ENCODE measurements at places on chromosomes 1 and 21. TPM values are rescaled to one million over a fixed set of nuclear protein-coding genes. Genes with fewer than 3 reads are reported as not detected.

The PERM1 gene
- total RNA-seq: not detected

The RGS16 gene
- total RNA-seq: 0.22 TPM

The VWA5B1 gene
- not detected for total RNA-seq

The PM20D1 gene
- total RNA-seq: not detected

The MASP2 gene
- total RNA-seq: not detected

The PRKCZ gene
- total RNA-seq: 8.2 TPM

The ASPM gene
- 108 TPM for total RNA-seq

The AMPD1 gene
- total RNA-seq: not detected

The BLZF1 gene
- total RNA-seq: 44.6 TPM

The ORC1 gene
- 3.4 TPM for total RNA-seq

The TNNT2 gene
- total RNA-seq: 0.11 TPM

The TSTD1 gene
- total RNA-seq: 3.4 TPM

The DNAJC28 gene
- total RNA-seq: 1.1 TPM

The TADA1 gene
- 13.9 TPM for total RNA-seq

The LCA5L gene
- 1.5 TPM for total RNA-seq

The CCDC17 gene
- 0.77 TPM for total RNA-seq

The ATP5PF gene
- total RNA-seq: 46.0 TPM

The SEMA6C gene
- 0.66 TPM for total RNA-seq

The PRRX1 gene
- 219 TPM for total RNA-seq

The KRTAP20-2 gene
- total RNA-seq: not detected

The TRIM62 gene
- 1.4 TPM for total RNA-seq

The HES5 gene
- not detected for total RNA-seq

The FOXO6 gene
- under 0.01 TPM for total RNA-seq

The CAPN9 gene
- total RNA-seq: not detected

The SLC2A5 gene
- 2.3 TPM for total RNA-seq

The CD84 gene
- not detected for total RNA-seq

The PRAMEF4 gene
- total RNA-seq: not detected

The TNFSF18 gene
- 0.22 TPM for total RNA-seq

The SPRR2B gene
- not detected for total RNA-seq

The CTNNBIP1 gene
- 24.2 TPM for total RNA-seq

The HSF2BP gene
- total RNA-seq: 1.00 TPM

The DNASE2B gene
- not detected for total RNA-seq

The CHRM3 gene
- not detected for total RNA-seq

The CRNN gene
- total RNA-seq: not detected

The CD5L gene
- total RNA-seq: not detected

The TEX38 gene
- not detected for total RNA-seq

The REN gene
- 0.77 TPM for total RNA-seq

The DISP3 gene
- total RNA-seq: under 0.01 TPM

The GJA5 gene
- 0.44 TPM for total RNA-seq

The NAV1 gene
- 13.3 TPM for total RNA-seq

The PRAMEF7 gene
- total RNA-seq: not detected

The CFHR3 gene
- not detected for total RNA-seq

The MYCL gene
- 0.37 TPM for total RNA-seq

The UBASH3A gene
- total RNA-seq: not detected

The YOD1 gene
- total RNA-seq: 9.1 TPM

The HUNK gene
- total RNA-seq: 0.12 TPM

The PLA2G4A gene
- total RNA-seq: 26.8 TPM

The NID1 gene
- total RNA-seq: 113 TPM

The PIGV gene
- total RNA-seq: 13.8 TPM

The SLC50A1 gene
- total RNA-seq: 19.7 TPM

All from uterine smooth muscle cell (primary cell).